ENCODE measurements at places on chromosomes 7 and 10. TPM values are rescaled to one million over a fixed set of nuclear protein-coding genes. Genes with fewer than 3 reads are reported as not detected.

DNA sequence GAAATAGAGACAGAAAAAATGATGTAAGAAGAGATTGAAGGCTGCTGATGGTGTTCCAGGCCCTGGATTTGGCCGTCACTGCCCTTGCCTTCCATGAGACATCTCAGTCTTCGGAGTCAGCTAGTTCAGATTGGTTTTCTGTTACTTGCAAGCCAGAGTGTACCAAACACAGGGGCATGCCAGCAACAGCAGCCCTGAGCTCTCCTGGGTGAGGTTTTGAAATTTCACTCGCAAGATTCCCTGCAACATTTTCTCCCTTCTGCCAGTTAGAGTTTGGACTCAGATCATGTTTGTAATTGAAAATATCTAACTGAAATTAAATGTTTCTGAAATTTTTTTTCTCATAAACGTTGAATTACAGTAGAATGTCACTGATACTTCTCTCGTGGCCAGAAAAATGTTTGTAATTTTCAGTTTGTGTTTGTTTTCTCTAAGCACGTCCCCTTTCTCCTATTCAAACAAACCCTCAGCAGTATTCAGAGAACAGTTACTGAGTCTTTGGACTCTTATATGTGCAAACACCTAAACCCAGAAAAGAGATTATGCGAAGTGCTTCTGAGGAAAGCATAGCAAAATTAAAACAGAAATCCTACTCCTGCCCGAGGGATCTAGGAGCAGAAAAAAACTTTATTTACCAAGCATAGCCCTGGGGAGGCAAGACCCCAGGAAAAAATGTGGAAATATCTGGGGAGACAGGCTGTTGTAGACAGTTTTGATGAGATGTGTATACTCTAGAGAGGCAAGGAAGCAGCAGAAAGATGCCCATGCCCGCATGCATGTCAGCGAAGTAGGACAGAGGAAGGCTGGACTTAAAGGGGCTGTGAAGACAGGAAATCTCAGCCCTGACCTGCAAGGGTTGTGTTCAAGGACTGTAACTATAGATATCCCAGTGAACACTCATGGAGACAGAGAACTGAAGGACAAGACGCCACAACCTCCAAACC lies 43.0 kb upstream of the NAMPT start:
- no peak for DNase-seq

DNA sequence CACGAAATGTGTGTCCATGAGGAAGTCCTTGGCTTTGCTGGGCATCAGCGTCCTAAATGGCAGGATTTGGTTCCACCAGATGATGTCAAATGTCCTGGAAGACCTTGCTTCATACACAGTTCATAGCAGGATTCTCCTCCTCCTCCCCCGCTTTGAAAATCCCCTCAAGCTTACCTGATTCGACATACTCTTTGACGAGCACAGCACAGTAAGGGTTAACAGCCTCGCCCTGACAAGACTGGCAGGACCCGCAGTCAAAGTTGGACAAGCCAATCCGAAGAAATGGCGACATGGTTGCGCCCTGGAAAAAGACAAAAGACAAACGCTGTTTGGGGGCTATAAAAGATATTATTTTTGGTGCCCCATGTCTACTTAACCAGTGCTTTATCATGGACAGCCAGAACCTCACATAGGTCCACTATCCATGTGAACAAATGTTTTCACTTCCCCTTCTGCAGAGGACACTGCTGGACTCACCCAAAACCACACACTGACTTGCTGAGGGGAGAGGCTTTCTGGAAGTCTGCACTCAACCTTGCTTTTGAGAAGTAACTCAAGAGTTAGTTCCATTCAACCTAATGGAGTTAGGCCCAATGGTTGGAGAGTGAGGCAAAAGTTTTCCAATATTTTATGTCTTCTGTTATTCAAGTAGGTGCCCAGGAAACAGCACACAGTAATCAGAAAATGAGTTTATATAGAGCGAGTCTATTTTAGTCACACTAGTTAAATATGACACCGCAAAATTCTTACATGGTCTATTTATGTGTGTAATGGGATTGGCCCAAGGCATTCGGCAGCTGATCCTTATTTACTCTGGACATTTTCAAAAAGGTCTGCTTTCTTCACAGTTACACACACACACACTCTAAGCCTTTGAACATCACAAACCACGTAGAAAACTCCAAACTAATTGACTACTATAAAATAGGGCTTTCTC lies 65.0 kb downstream of the PRKCQ start:
- DNase-seq: no peak

Gene SEM1
- 34.7 TPM for total RNA-seq

GRCh38 chr7:925601-926000 lies 28.9 kb downstream of the ADAP1 start:
- peak; percentile 95 for DNase-seq

Gene CCDC172
- not detected for total RNA-seq

Gene CALHM1
- not detected for total RNA-seq

- no peak for DNase-seq
Measured at GRCh38 chr7:94348142-94348541, 46.6 kb upstream of the COL1A2 start.

DNA sequence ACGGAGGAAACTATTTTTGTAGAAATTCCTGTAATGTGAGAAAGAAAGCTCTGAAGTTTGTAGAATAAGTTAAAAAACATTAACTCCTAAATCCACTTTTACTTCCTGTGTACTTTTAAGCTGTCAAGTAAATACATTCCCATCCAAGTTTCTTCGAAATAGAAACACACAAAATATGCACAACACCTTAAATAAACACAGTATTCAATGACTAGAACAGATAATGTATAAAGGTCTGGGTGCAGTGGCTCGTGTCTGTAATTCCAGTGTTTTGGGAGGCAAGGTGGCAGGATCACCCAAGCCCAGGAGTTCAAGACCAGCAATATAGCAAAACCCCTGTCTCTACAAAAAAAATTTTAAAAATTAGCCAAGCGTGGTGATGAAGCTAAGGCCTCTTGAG lies 121.9 kb upstream of the ODAD2 start:
- DNase-seq: no peak
